ENCODE measurements at places on chromosomes 7 and 10. TPM values are rescaled to one million over a fixed set of nuclear protein-coding genes. Genes with fewer than 3 reads are reported as not detected.

DNA sequence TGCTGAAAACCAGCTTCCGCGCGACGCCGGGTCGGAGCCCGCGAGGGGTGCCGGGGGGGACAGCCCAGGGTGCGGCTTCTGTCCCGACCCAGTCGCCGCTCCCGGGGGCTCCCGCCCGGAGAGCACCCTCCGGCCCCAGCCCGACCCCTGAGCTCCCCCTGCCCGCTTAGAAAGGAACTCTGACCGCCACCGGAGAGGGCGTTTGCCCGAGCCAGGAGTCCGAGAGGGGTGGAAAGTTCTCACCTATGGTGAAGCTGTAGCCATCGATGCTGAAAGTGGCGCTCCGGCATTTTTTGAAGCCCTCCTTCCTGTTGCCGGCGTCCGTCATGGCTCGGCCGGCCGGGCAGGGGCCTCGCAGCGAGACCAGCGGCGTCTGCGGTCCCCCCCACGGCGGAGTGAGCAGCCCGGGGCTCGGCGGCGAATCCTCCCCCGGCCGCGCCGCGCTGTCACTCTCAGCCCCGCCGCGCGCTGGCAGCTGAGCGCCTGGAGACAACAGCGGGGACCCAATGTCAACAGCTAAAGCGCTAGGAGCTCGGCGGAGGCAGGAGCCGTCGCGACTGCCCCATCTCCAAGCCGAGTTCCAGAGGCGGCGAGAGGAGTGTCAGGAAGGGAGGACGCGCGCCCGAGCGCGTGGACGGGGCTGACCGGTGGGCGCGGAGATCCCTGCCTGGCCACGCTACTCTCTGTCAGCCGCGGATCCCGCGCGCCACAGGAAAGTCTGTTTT is 191.6 kb downstream of the LSM5 start:
- H3K4me3 ChIP-seq, result no peak overlapping the region
- H3K4me1 ChIP-seq, result no peaks in the 10 kb centered on the region
- peaks cover 3% of the 10 kb centered on the region for H3K27me3 ChIP-seq
- no peak overlapping the region for H3K27ac ChIP-seq
- no peak for DNase-seq

DNA sequence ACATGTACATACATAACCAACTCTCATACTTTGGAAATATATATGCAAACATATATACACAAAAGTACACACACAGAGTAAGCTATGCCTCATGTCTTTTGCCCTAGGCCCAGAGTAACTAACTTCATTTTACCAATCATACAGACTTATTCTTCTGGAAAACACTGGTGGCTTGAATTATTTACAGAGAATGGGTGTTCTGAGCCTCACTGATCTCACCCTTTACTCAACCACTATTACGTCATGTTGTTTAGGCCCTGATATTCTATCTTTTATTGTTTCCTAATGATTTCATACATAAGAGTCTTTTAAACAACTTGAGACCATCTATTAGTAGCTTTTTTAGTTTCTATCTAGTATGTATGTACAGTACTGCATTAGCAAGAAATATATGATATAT is 43.0 kb downstream of the ANK3 start:
- H3K36me3 ChIP-seq, result no peaks in the 10 kb centered on the region
- no peak overlapping the region for H3K27ac ChIP-seq
- no peak for DNase-seq
- H3K27me3 ChIP-seq, result no peaks in the 10 kb centered on the region

DNA sequence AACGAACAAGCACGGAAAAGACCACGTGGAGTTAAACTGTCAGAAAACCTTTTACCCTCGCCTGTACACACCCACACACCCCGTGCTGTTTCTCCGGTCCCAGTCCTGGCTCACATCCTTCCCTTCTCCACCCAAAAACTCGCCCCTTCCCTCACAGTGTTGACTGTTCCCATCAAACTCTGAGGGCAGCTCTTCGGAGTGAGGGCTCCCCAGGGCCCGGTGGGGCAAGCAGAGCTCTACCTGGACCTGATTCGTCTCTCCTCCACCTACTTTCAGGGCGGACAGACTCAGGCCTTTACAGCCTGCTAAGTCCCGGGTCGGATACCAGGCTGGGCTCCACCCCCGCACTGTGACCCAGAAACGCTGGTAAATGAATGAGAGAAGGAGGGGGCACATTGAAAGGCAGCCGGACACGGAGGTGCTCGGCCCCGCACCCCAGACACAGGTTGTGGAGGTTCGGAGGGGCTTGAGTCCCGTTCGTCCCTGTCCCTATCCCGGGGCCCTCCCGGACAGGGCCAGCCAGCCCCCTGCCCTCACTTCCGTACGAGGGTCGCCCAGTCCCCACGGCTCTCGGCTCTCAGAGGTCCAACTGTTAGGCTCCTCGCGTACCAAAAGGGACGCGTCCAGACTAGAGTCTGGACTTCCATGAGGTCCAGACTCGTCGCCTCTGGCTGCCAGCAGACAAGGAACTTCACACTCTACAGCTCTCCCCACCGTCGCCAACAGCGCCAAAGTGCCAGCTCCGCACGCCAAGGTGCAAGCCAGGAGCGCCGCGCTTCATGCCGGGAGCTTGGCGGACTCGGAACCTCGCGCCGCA is 31.7 kb upstream of the ASL start:
- H3K4me3 ChIP-seq, result peak overlapping the region; percentile 28
- no peak for DNase-seq
- no peaks in the 10 kb centered on the region for H3K36me3 ChIP-seq
- no peaks in the 10 kb centered on the region for H3K4me1 ChIP-seq
- no peak overlapping the region for H3K27ac ChIP-seq

DNA sequence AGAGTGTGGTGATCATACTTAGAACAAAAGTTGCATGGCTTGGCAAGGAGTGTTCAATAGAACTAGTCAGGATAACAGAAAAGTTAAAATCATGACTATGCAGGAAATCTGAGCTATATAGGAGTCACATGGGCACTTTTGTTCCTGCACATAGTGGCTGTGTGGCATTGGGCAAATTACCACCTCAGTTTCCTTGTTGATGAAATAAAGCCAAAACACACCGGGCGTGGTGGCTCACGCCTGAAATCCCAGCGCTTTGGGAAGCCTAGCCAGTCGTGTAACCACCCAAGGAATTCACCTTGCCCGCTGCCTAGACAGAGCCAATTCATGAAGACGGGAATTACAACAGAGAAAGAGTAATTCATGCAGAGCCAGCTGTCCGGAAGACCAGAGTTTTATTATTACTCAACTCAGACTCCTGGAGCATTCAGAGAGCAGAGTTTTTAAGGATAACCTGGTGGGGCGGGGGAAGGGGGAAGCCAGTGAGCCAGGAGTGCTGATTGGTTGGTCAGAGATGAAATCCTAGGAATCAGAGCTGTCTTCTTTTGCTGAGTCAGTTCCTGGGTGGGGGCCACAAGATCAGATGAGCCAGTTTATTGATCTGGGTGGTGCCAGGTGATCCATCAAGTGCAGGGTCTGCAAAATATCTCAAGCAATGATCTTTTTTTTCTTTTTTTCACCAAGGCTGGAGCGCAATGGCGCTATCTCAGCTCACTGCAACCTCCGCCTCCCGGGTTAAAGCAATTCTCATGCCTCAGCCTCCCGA is 6.4 kb upstream of the MKRN1 start:
- no peaks in the 10 kb centered on the region for H3K4me1 ChIP-seq
- H3K27me3 ChIP-seq, result no peaks in the 10 kb centered on the region
- H3K4me3 ChIP-seq, result no peak overlapping the region
- H3K27ac ChIP-seq, result no peak overlapping the region
- H3K36me3 ChIP-seq, result no peaks in the 10 kb centered on the region
- DNase-seq, result no peak

GRCh38 chr7:96819111-96819700 is 109.6 kb upstream of the SEM1 start:
- no peak overlapping the region for H3K27ac ChIP-seq
- H3K36me3 ChIP-seq, result no peaks in the 10 kb centered on the region
- no peaks in the 10 kb centered on the region for H3K4me1 ChIP-seq
- no peak overlapping the region for H3K4me3 ChIP-seq

PAPSS2 gene
- 1.5 TPM for polyA plus RNA-seq

DNA sequence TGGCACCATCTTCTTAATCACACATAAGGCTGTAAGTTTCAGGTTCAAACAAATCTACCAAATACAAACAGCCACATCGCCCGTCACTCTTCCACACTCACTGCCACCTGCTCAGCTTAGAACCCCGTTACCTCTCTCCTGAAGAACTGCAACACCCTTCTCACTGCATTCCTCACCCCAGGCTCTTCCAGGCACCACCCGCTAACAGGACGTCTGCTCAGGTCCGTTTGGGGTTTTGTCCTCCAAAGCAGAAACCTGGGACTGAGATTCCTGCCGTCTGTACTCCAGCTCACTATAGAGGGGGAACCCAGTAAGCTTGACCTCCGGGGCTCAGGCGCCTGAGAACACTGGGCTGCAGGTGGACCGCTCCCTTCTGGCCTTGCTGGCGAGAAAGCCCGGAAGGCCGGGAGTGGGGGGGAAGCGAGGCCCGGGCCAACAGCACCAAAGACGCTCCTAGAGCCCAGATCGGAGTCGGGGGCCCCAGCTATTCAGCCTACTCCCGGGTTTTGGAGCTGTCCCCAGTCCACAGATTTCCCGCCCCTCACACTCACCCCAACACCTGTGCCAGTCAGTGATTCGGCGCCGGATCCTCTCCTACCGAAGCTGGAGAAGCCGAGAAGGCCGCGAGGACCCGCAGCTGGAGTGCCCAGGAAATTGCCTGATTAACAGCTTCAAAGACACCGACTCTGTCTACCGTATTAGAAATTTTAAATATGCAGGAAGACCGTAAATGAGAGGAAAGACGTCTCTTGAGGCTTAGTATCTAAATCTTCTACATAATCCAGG is at the start of gene AP3M1:
Gene AP3M1 (minus strand): TSS at position 625 of the 786 bp plus-strand sequence. CDS start 12,449 bp downstream, outside the sequence.
- no peaks in the 10 kb centered on the region for H3K27me3 ChIP-seq
- H3K27ac ChIP-seq, result peak within 1 kb of the TSS; percentile 99
- H3K36me3 ChIP-seq, result no peaks in the 10 kb centered on the region
- H3K4me1 ChIP-seq, result peaks cover 11% of the 10 kb centered on the region
- peak within 1 kb of the TSS; percentile 97 for H3K4me3 ChIP-seq
- no peak for DNase-seq

- DNase-seq, result no peak
- no peak overlapping the region for H3K27ac ChIP-seq
- no peak overlapping the region for H3K4me3 ChIP-seq
- no peaks in the 10 kb centered on the region for H3K27me3 ChIP-seq
- no peaks in the 10 kb centered on the region for H3K4me1 ChIP-seq
Measured at GRCh38 chr7:157116762-157117161, 22.0 kb upstream of the UBE3C start.

DNA sequence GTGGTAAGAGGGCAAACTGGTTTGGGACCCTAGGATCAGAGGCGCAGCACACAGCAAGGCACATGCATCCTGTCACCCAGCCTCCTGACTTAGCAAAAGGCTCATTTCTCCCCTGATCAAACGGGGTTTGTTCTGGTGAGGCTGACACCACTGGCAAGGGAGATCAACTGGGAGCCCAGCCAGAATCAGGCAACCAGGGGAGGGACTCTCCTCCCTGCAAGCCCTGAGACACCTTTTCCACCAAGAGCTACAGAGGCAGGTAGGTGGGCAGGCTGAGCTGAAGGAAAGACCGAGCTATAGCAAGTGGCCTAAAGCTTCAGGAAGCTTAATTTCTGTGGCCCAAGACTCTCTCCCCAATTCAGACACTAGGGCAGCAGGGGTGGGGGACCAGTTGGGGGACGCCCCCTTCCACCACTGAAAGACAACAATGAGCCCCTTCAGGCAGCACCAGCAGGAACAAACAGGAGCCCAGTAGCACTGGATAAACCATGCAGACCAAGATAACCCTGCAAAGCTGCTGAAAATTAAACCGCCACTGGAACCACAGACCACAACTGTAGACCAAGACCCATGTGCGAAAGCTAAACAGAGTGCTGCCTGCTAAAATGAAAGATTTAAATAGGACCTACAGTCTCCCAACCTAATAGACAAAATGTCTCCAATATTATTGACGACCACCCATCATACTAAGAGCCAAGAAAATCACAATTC is 27.1 kb upstream of the SAR1A start:
- no peak for DNase-seq
- H3K4me3 ChIP-seq, result no peak overlapping the region
- no peaks in the 10 kb centered on the region for H3K27me3 ChIP-seq

DNA sequence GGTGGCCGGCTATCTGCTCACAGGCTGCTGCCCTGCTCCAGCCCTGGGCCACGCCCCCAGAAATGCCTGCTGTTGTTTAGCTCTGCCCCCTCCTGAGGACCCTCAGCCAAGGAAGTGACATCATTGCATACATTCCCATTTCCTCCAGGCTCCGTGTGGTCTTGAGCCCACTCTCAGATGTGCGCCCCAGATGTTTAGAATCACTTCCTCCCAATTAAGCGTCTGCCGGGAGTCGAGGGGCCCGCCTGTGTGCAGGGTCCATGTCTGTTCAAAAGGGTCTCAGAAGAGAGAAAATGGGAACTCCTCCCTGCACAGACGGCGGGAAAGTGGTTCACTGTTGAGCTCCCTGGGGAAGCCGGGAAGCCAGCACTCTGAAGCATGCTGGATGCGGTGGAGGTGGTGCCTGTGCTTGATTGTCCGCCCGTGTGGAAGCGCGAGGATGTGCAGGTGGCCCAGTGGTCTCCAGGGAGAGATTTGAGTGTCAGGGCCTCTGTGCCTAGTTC is 116.9 kb upstream of the PPIF start:
- H3K27ac ChIP-seq, result no peak overlapping the region
- no peak overlapping the region for H3K4me3 ChIP-seq
- peaks cover 11% of the 10 kb centered on the region for H3K4me1 ChIP-seq
- no peaks in the 10 kb centered on the region for H3K27me3 ChIP-seq

GCK gene
- polyA plus RNA-seq, result not detected

DNA sequence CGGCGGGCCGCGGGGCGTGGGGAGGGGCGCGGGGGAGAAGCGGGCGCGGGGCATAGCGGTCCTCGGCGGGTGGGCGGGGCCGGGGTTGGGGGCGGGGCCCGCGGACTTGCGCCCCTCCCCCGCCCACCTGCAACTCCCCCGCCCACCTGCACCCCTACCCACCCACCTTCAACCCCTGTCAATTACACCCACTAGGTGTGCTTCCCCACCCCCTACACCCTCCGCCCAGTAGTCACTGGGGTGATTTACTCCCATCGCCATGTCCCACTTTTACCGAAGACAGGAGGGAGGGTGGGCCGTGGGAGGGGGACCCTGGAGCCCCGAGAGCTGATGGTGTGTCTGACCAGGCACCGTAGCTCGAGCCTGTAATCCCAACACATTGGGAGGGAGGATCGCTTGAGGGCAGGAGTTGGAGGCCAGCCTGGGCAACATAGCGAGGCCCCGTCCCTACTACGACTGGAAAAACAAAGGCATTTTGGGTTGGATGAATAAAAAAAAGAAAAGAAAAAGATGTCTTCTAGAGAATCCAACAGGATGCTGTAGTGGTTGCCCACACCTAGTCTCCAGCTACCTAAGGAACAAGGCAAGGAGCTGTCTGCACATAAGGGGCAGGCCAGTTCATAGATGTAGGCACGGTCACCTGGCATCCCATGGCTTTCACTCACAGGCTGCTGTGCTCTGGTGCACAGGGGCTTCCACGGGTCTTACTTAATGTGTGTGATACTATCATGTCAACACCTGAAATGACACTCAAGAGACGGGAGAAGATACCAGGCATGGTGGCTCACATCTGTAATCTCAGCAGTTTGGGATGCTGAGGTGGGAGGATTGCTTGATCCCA is 761 bp downstream of the KCTD7 start:
- DNase-seq, result no peak
- no peaks in the 10 kb centered on the region for H3K27me3 ChIP-seq
- H3K27ac ChIP-seq, result peak overlapping the region; percentile 69
- H3K4me3 ChIP-seq, result peak overlapping the region; percentile 80
- H3K36me3 ChIP-seq, result no peaks in the 10 kb centered on the region

All from GM12878 (cell line).